ENCODE measurements at places on chromosomes 1 and 21. TPM values are rescaled to one million over a fixed set of nuclear protein-coding genes. Genes with fewer than 3 reads are reported as not detected.

DNA sequence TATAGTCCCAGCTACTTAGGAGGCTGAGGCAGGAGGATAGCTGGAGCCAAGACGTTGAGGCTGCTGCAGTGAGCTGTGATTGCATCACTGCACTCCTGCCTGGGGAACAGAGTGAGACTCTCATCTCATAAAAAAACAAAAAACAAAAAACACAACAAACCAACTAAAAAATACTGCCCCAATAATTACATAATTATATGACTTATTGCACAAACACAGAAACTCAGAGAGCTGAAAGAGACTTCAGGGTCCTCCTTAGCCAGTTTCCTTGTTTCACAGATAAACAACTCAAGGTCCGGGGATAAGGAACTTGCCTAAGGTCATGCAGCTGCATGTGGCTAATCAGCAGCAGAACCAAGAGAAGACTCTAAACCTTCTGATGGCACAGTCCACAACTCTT lies 11.9 kb downstream of the EXTL2 start:
- no peak for DNase-seq

- DNase-seq: no peak
Observed at GRCh38 chr1:5768014-5768413, 224.2 kb downstream of the NPHP4 start.

GRCh38 chr21:29979043-29979442 lies 39.2 kb upstream of the GRIK1 start:
- DNase-seq: no peak

- no peak for DNase-seq
Observed at GRCh38 chr1:101567582-101568189, 330.9 kb downstream of the S1PR1 start.

GRCh38 chr1:19802269-19802668 lies 2.6 kb upstream of the TMCO4 start:
- no peak for DNase-seq

- no peak for DNase-seq
Observed at GRCh38 chr1:85049735-85050166, 1.5 kb upstream of the MCOLN3 start.

DNA sequence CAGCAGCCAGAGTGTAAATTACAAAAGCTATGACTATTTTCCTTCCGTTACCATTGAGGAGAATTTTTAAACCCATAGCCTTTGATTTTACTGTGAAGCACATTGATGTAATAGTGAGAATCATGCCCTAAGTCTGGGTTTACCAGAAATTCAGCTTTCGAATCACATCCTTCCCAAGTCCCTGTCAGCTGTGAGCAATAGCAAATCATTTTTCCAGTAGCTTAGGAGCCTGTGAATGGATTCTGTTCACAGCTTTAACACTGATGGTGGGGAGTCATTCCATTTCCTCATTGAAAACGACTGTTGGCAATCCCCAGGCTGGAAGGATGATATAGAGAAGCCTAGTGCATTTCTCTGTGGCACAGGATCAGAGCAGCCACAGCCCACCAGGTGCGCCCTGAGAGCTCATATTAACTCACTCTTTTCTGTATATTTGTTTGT lies 82.2 kb upstream of the C1orf105 start:
- DNase-seq: no peak

GRCh38 chr1:160864173-160864572 lies 1.5 kb upstream of the CD244 start:
- no peak for DNase-seq

- no peak for DNase-seq
Observed at GRCh38 chr1:1928231-1929101, 9.4 kb upstream of the TMEM52 start.

DNA sequence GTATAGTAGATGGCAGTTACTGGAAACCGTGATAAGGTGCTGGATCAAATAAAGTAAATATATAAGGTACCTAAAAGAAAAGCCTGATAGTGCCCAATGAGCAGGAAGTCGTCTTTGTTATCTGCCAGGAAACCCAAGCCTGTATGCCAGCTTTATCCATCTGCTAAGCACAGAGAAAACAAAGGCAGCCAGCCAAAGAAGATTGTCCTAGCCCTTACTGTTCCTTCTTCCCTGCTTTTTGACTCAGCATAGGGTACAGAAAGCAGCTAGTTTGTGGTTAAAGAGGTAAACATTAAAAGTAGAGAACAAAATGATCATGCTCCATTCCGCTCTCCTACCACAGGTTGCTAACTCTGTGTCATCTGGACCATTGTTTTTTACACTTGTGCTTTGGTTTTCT lies 10.1 kb downstream of the KRTAP22-2 start:
- no peak for DNase-seq

GRCh38 chr1:80755944-80756343 lies 1044.8 kb upstream of the ADGRL2 start:
- no peak for DNase-seq

DNA sequence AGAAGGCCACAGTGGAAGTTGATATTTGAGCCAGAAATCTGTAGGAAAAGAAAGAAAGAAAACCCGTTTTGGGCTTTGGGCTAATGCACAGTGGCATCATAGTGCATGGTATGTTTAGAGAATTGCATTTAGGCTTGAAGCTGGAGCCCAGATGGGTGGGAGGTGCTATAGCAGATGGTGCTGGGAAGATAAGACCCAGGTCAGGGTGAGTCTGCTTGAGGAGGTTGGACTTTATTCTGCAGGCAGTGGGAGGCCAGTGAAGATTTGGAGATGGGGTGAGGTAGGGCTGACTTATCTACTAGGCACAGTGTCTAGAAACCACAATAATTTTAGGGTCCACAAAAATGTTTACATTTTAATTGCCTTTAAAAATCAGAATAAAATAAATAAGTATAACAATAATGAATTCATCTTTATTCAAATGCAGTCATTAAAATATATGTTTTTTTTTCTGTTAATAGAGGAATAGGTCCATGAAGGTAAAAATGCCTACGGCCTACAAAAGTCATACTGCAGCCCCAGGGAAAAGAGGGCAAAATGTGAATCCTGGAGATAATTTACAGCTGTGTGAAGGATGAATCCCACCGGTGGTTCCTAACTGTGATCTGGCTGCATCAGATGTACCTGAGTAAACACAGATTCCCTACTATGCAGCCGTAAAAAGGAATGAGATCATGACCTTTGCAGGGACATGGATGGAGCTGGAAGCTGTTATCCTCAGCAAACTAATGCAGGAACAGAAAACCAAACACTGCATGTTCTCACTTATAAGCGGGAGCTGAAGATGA lies 8.7 kb downstream of the DNAJC6 start:
- no peak for DNase-seq

DNA sequence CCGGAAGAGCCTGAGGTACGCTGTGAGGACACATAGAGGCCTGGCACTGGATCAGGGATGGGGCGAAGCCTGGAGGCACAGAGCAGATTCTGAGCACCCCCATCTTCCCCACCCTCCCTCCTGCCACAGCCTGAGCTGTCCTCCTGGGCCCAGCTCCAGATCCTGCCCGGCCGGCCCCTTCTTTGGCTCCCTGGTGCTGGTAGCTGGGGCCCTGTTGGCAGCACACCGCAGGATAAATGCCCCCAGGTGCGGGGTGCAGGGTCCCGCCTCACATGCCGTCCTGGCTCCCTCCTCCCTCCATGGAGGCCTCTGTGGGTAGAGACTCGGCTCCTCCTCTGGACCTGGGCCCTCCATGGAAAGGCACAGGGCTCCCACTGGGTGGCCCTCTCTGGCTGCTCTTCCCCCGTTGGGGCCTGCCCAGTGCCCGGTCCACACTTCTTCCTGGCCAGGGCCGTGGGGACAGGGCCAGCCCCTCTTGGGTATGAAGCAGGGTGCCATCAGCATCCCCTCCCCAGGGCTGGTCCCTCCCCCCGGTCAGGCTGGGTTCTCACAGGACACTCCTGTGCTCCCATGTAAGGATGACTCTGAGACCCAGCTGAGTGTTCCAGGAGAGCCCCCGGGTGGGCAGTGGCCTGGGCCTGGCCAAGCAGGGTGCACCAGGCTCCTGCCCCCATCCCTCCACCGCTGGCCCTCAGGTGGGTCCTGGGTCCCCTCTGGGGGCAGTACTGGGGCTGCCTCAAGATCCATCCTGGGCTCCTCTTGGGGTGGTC lies 1.1 kb upstream of the OBSCN start:
- no peak for DNase-seq

- peak; percentile 67 for DNase-seq
Observed at GRCh38 chr1:179925922-179926849, 28.4 kb upstream of the CEP350 start.

DNA sequence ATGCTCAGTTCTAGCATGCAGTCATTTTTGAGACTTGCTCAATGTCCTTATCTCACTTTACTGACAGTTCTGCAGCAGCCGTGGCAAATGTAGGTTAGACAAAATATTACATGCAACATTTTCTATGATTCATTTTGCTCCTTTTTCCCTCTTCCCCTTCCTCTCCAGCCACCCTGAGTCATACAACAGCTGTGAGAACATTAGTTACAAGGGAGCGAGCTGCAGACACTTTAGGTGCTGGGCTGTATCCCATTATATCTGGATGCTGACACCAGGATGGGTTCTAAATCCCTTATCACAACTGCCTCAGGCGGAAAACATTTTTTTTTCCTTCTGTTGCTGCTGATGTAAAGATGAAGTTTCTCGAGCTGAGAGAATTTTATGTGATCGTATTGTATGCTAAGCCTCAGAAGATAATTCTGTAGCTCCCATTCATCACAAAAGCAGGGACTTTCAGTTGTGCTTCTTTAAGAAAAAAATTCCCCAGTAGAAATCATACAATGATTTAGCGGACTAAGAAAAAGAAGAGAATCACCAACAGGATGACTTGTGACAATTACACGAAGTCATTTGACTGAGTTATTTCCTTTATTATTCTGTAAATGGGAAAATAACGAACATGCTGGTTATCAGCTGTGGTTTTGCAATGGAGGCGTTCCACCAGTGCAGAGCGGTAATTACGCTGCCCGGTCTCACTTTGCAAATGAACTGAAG lies 345.0 kb downstream of the DISC1 start:
- no peak for DNase-seq

DNA sequence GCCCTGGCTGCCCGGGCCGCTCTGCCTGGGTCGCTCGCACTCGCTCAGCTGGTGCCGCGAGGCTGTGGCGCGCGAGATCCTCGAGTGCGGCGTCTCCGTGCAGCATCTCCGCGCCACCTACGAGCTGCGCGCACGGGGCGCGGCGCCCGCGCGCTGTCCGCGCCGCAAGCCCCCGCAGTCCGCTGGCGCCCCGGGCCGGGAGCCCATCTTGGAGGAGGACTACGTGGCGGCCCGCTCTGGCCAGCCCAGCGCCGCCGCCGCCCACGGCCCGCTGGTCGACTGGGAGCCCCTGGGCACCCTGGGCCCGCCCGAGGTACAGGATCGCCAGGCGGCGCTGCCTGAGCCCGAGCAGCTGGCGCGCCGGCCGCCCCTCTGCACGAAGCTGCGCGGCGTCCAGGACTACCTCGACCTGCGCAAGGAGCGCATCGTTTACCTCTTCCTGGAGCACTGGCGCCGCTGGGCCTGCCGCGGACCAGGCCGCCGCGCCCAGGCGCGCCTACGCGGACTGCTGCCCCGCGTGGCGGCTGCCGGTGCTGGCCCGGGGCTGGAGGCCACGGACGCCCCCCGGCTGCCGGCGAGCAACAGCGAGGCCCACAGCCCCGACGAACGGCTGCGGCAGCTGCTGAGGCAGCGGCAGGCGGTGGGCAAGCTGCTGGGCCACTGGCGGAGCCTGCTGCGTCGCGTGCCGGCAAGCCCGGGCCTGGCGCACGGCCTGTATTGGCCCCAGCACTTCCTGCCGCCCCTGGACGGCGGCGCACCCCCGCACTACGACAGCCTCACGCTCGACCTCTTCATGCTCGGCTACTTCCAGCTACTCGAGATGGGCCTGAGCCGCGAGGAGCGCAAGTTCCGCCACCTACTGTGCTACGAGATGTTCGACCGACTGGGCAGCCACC lies 10.9 kb downstream of the TNFRSF25 start:
- DNase-seq: no peak

DNA sequence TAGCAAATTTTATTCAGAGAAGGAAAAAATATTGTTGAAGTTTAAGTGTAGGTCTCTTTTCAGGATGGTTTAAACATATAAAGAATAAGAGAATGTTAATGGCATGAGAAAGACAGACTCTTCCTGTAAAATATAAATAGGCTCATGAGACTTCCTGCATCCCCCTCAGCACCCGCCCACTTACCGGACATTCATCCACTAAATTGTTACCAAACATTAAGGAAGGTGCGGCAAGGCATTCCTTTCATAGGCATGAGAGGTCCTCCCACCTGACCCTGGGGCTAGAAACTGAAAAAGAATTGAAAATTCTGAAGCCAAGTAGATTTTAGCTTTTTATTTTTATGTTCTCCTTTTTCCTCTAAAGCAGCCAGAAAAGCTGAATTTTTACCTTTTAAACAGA lies 10.6 kb upstream of the USP1 start:
- DNase-seq: no peak

GRCh38 chr21:25896501-25897056 lies 161.8 kb downstream of the GABPA start:
- no peak for DNase-seq

DNA sequence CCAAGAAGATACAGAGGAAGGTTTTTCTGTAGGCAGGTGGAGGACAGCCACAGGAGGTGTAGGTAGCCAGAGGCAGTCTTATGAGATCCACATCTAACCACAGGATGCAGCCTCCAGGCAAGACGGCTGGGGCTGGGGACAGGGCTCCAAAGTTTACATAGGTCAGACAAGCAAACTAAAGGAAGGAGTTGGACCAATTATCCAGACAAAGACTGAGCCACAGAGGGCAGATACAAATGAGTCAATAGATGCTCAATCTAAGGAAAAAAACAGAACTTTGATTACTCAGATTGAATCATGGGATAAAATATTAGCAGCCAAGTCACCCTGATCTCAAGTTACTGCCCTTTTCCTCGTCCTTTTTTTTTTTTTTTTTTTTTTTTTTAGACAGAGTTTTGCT lies 91.6 kb downstream of the RGS7 start:
- no peak for DNase-seq

- DNase-seq: no peak
Observed at GRCh38 chr1:1322952-1323351, 1.5 kb downstream of the INTS11 start.

DNA sequence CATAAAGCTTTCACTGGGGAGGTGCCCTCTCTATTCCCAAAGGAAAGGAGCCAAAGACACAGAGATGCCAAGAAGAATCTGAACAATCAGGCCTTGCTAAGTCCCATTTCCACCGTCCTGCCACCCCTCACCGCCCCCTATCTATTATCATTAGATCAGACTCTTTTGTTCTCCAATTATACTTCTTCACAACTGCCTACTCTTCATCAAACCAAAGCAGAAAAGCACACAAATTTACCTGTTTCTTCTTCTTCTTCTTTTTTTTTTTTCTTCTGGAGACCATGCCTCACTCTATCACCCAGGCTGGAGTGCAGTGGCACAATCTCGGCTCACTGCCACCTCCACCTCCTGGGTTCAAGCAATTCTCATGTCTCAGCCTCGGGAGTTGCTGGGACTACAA lies 43.1 kb upstream of the ARHGEF10L start:
- no peak for DNase-seq

LCE3E gene
- not detected for total RNA-seq

CRYBG2 gene
- total RNA-seq: 0.45 TPM

NTMT2 gene
- not detected for total RNA-seq

SPRR2F gene
- total RNA-seq: not detected

SNRPE gene
- 126 TPM for total RNA-seq

SYDE2 gene
- total RNA-seq: 10.2 TPM

PADI2 gene
- not detected for total RNA-seq

KIAA1614 gene
- total RNA-seq: 4.3 TPM

LAX1 gene
- total RNA-seq: not detected

RPAP2 gene
- total RNA-seq: 19.9 TPM

GLIS1 gene
- total RNA-seq: 1.3 TPM

MXRA8 gene
- 460 TPM for total RNA-seq

ATPAF1 gene
- total RNA-seq: 35.8 TPM

All from HFFc6 (cell line).